ENCODE measurements at places on chromosomes 4 and X.

- DNase-seq = peak; percentile 64
These were observed 43.9 kb downstream of the GABRB1 start for GRCh38 chr4:47075262-47075661.

DNA sequence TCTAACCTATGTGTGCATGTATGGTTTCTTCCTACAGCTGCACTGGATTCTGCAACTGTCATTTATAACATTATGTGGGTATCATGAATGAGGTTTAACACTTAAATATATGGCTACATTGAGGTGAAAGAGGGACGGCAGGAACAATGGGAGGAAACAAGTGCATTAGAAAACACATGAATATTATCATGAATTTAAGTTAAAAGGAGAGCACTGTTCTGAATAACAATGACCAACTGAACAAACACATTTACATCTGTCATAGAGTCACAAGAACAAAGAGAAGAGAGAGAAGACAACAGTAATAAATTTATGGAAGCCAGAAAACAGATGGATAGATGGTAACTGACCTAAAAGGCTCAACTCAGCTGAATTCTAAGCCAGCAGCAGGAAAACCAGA lies 527.1 kb upstream of the DIPK2B start:
- DNase-seq = no peak

GRCh38 chr4:3514221-3514780 lies 17.9 kb downstream of the LRPAP1 start:
- DNase-seq = no peak

DNA sequence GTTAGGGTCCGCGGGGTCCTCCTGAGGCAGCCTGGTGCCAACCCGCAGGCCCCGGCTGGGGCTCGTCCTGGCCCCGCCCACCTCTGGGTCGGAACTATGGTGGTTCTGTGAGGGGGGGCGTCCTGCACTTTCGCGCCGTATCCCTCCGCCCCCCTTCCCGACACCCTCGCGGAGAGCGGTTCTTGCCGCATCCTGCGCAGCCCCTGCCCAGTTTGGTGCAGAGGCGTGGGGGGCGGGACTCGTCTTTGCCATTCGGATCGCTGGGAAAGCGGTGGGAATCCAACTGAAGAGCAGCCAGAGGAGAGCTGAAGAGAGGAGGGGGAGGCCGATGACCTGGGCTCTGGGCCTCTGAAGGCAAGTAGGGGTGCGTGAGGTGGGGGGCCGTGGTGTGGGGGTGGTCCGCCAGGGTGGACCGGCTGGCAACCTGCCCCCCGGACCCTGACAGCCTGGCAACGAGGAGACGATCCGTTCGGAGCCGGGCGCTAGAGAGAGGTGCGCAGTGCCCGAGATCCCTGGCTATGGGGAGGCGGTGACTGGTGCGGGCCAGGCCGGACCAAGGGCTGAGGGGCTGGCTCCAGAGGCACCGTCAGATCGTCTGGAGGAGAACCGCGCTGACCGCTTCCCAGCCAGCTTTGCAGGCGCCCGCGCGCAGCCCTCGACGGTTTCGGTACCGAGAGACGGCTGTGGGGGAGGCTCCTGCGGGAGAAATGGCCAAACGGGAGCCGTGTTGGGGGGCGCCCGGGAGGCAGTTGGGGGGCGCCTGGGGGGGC lies at the start of gene GPRASP1:
Gene GPRASP1 (plus strand): TSS at position 242 of the 770 bp plus-strand sequence. CDS start 2,431 bp downstream, outside the sequence.
- peak; percentile 46 for DNase-seq

GRCh38 chr4:153371701-153372234 lies 27.3 kb downstream of the MND1 start:
- DNase-seq = no peak

- peak; percentile 65 for DNase-seq
These were observed 48.6 kb downstream of the PDGFRA start for GRCh38 chr4:54277691-54278090.

DNA sequence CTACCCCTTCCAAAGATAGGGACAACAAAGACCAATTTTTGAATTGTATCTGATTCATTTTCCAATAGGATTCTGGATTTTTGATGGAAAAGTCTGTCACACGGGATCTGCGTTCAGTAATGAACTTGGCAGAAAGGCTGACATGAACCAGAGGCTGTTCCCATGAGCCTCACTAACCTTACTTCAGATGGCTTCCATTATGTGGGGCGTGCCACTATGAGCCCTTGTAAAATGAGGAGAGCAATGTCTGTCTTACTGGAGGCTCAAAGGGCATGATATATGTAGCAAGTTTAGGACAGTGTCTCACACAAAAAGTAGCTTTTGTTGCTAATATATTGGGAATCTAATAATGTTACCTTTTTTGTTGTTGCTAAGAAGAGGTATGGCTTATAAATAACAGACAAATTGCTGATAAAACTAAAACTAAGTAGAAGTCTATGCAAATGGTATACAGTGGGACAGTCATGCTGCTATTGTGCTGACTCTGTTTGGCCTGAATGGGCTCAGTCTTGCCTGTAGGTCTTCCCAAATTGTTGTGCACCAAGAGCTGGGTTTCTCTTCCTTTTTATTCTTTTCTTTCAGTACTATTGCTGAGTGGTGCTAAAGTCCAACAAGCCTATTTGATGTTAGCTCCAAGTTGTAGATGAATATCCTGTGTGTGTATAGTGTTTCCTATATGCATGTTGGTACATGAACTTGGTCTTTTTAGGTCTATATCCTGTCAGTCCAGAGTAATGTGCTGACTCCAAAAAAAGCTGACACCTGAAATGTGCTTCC lies 132.1 kb downstream of the SPRY1 start:
- DNase-seq = no peak

DNA sequence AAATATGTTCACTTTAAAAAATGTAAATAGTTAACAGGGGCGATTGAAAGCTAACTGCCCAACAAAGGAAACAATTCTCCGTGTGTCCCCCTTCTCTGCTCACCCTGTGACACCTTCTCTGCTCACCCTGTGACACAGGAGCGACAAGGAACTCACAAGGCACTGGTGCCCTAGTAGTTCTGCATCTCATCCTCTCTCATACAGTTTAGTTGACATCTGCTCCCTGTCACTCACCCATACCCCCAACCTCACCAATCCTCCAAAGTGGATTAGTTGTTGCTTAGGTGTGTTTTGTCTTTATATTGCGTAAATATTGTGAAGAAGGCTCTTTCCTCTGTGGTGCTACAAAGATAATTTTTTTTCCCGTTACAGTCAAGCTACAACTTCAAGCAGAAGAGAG lies 46.4 kb downstream of the NUDT6 start:
- no peak for DNase-seq

DNA sequence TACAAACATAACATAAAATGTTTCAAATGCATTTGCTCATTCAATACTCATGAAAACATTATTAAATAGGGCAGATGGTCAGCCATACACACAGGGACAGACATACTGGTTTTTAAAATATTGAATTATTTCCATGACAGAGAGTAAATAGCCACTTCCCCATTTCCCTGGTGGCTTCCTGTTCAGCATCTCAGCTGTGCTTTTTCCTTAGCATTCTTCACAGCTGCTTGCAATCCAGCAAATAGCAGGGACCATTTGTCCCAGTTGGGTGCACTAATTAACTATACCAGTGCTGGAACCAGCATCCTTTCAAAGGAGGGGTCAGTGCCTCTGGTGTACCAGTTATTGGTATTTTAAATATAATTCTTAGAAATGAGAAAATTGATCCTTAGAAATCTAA lies 964.7 kb downstream of the RAB28 start:
- no peak for DNase-seq

DNA sequence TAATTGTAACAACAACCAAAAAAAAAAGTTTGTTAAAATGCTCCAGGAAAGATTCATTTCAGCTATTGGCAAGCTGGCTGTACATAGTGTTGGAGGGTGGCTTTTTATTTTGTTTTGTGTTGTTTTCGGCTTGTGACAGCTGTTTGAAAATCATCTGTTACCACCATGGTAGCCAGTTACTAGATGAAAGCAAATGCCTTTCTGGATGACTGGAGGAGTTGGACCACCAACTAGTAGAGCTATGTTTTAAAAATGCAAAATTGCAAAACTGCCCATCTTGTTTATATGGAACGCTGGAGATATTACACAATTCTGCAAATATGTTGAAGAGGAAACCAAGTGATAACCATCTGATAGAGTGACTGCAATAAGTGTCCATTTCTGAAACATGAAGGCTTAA lies 53.2 kb upstream of the TNIP3 start:
- DNase-seq = peak; percentile 58

- DNase-seq = no peak
These were observed 5.9 kb upstream of the XPNPEP2 start for GRCh38 chrX:129732857-129733256.

GRCh38 chr4:184252136-184253071 lies 34.7 kb upstream of the ENPP6 start:
- DNase-seq = no peak

- DNase-seq = no peak
These were observed 1989.8 kb upstream of the TENM3 start for GRCh38 chr4:180253419-180253818.

DNA sequence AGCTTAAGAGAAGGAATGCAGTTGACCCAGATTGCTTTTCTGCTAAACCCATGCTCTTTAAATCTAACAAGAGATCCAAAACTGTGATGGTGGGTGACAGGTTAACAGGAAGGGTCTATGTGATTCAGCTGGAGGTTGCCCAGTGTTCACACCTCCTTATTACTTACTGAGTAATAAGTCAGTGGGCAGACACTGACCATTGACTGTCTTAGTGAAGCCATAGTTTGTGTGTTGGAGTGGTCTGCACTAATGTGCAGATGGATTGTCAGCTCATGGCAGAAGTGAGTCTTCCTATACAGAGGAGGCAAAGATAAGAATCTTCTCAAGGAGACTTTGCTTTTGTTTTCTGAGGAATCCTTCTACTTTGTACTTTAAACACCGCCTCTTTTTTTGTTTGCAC lies 15.2 kb upstream of the RUFY3 start:
- peak; percentile 10 for DNase-seq

- DNase-seq = no peak
These were observed 231.0 kb downstream of the ADAMTS3 start for GRCh38 chr4:72338060-72338459.

GRCh38 chrX:51737091-51737490 lies 6.2 kb upstream of the GSPT2 start:
- DNase-seq = no peak

GRCh38 chr4:87589531-87589930 lies 18.8 kb upstream of the DSPP start:
- DNase-seq = peak; percentile 95

GRCh38 chr4:137463377-137464003 lies 68.8 kb downstream of the PCDH18 start:
- DNase-seq = no peak

GRCh38 chr4:25377572-25378436 lies 741 bp downstream of the ANAPC4 start:
- DNase-seq = peak; percentile 17

DNA sequence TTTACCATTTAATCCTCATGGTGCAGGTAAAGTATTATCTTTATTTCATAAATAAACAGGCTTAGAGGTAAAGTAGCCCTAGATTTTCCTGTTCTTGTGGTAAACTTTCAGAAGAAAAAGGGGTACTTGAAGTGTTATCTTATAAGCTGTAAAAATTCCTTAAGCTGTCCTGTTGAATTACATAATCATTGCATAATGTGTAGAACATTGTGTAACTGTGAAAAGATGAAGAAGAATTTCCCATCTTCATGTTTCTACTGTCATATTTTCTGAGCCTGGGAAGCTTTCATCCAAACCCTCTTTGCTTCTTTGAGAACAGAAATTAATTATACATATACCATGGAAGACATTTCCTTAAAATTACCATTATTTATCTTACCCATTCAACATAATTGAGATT lies 90.5 kb downstream of the ELOVL6 start:
- peak; percentile 21 for DNase-seq

GRCh38 chr4:125116431-125116830 lies 198.3 kb upstream of the FAT4 start:
- no peak for DNase-seq

- peak; percentile 95 for DNase-seq
These were observed 19.3 kb downstream of the SCARB2 start for GRCh38 chr4:76194325-76194724.

DNA sequence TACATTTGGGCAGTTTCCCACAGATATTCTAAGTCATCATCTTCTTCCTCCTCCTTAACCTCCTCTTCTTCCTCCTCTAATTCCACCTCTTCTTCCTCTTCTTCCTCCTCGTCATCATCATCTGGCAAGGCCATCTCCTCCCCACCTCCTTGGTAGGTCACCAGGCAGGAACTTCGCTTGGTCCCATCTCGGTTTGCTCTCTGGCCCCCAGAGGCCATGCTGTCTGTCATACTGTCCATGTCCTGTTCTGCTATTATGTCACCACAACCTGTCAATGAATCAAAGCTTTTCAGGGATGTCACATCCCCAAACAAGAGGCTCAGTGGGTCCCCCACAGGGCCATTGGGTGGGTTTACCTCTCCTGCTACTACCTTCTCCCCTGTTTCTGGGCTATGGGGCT lies 13.5 kb downstream of the AMER1 start:
- DNase-seq = no peak

GRCh38 chrX:23699636-23700194 lies 32.4 kb downstream of the PRDX4 start:
- no peak for DNase-seq

DNA sequence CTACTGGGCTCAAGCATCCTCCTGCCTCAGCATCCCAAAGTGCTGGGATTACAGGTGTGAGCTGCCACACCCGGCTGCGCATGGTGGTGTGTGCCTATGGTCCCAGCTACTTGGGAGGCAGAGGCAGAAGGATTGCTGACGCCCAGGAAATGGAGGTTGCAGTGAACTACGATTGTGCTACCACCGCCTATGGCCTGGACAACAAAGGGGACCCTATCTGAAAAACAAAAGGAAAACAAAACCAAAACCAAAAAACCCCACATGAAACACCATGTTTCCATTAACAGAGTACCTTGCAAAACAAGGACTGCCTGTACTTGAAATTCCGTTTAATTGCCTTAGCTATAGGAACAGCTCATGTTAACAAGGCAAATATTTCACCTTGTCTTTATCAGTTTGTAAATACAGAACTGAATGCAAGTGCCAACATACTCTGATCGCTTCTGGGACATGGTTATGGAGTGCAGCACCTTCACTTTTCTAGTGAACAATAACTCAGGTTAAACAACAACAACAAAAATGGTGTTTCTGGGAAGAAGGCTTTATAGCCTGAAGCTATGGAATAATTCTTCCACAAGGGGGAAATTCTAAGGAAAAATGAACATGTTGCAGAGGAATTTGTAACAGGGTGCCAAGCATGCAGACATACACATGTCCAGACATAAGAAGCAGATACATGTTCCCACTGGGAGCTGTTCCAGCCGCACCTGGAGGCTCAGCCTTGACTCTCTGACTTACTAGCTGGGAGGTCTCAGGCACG lies 73.2 kb upstream of the STS start:
- no peak for DNase-seq

DNA sequence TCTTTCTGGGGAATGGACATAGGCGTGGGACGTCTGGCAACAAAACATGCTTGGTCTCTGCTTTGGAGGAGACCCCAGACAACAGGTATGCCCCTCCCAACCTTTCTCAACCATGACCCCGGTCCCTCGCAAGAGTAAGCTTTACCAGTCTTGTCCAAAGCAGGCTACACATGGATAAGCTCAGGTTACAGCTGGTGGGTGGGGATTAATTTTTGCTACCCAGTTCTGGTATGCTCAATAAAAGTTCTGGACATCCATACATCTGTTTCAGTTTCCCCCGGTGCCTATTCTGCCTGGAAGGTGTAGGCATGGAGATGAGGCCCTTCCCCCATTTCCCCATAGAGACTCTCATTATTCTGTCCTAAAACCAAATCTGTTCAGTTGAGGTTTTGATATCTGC lies 54.5 kb upstream of the NOCT start:
- DNase-seq = no peak

All from EL (cell line).